NCI-H1417 (cell line): ENCODE measurements at places on chromosomes 16 and 17.

GRCh38 chr17:43574896-43575525 is 28.9 kb upstream of the ETV4 start:
- no peak for DNase-seq

DNA sequence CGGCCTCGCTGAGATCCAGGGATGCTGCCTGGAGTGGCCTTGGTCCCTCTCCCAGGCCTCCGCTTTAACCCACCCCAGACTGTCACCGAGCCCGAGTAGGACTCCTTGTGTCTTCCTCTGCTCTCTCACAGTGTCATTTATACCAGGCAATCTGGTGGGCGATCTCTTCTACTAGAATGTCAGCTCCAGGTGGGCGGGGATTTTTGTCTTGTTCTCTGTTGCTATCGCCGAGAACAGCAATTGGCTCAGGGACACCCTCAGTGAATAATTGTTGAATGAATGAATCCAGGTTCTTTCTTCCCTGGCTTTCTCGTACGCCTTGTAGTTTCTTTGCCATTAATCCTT is 591 bp downstream of the DHX38 start:
- DNase-seq = no peak

DNA sequence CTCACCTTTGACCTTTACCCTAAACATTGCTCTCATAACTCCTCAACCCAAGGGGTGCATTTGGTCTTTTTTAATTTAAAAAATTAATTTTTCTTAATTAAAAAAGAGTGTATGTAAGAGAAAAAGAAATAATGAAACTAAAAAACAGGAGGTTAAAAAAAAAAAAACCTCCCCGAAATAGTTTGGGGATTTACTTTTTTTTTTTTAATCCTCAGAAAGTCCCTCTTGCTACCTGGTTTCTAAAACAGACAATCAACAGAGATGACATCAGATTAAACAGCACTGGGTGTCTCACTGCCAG is 301.3 kb downstream of the SOX9 start:
- no peak for DNase-seq

DNA sequence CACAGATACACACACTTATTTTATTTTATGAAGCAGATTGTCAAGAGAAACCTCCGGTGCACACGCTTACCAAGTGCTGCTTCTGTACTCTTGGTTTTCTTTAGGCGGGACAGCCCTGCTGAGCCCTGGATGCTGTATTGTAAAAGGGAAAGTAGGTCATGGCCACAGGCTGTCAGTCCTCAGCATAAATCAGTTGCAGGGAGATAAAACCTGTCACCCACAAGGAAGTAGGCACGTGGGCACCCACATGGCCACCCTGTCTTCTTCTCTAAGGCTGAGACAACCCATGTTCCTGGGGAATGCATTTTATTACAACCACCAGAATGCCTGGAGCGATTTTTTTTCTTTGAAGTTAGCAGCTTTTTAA is 59.3 kb downstream of the ASIC2 start:
- DNase-seq = peak; percentile 44
